ENCODE measurements at places on chromosomes 3 and 15.

DNA sequence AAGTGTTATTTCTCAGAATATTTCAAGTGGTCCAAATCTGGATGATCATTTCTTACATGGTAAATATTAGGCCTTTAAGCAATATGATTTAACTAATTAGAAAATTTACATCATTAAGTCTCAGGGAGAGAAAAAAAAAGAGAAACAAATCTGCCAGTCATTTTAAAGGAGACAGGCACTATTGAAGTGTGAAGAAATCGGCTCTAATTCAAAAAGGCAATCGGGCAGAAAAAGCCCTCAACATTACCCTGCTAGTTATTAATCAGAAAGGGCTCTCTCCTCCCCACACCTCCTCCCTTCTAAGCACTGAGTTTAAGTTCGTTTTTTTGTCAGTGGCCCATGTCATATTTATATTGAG is 215.9 kb downstream of the MEIS2 start:
- no peak for DNase-seq

- DNase-seq = peak; percentile 83
Observed at GRCh38 chr3:77039606-77040171, at the start of gene ROBO2. ROBO2 (plus strand) TSS chr3:77040099; CDS start chr3:77040786, 687 bp downstream.

DNA sequence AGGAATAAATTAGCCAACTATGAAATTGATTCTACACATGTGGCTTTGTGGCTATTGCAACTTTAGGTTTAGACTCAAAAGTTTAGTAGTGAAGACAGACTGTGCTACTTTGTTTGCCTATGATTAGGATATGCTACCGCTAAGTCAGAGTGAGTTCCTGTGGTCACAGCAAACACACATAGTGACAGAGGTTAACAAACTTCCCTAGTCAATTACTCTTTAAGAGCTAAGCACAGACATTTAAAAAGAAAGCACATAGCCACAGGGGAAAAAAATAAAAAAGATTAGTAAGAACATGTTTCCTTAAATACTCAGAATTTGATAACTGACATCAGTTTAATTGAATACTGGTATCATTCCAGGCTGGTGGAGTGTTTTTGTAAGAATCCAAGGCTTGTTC is 207.1 kb downstream of the GBE1 start:
- no peak for DNase-seq

DNA sequence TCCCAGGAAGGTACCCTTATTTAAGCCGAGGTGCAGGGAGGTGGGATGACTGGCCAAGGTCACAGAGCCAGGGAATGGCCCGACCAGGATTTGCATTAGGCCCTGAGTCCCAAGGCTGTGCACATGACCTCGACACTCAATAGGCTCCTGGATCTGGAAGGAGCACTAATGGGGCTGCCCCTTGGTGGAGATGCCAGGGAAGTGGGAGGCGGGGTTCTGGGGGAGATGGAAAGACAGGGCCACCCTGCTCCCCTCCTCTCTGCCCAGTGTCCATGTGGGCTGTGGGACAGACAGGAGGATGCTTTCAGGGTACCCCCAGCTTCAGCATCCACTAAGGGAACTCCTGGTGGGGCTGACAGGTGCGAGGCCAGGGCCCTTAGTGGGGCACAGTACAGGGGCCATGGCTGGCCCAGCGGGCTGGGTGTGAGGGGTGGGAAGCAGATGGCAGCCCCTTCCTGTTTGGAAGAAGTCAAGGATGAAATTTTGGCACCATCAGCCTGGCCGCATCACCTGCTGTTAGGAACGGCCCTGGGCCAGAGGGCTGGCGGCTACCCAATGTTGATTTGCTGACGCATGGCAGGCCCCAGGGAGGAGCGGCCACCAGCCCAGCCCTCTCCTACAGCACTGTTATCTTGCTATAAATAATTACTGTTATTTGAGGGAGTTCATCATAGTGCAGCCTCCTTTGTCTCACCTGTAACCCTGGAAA is 37.3 kb downstream of the ATP2B2 start:
- DNase-seq = no peak

- no peak for DNase-seq
Observed at GRCh38 chr3:23203708-23204330, 692 bp downstream of the UBE2E2 start.

- DNase-seq = no peak
Observed at GRCh38 chr3:16240229-16241023, 24.3 kb downstream of the DPH3 start.

DNA sequence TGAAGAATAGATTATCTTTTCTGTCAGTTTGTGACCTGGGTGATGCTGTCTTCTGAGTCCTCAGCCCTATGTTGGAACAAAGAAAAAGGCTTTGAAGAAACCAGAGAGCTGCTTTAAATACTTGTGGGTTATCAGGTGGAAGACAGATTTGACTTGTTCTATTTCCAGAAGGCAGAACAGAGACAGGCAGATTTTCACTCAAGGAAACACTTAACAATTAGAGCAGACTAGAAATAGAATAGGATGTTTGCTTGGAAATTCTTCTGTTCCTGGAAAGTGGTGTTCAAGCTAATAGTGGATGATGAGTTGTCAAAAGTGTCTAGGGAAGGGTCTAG is 219.4 kb downstream of the UBE2E2 start:
- no peak for DNase-seq

- DNase-seq = no peak
Observed at GRCh38 chr3:193645806-193646205, 52.8 kb downstream of the OPA1 start.

DNA sequence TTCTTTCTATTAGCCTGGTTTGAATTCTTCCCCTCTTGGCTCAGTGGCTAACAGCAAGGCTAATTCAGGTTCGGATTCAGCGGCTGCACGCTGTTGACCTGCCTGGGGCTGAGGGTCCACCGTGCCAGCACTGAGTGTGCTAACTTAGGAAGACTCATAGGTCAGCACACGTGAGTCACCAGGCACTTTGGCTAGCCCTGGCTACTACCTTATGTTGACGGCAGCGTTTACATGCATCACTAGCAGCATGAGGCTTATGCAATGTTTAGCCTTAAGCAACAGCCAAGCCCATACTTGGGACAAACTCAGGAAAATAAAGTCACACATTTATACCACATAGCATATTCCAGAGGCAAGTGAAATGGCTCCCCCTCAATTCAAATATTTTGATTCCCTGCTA is 137.7 kb downstream of the RAB11A start:
- no peak for DNase-seq

- no peak for DNase-seq
Observed at GRCh38 chr15:60795471-60795870, 316.5 kb upstream of the ICE2 start.

DNA sequence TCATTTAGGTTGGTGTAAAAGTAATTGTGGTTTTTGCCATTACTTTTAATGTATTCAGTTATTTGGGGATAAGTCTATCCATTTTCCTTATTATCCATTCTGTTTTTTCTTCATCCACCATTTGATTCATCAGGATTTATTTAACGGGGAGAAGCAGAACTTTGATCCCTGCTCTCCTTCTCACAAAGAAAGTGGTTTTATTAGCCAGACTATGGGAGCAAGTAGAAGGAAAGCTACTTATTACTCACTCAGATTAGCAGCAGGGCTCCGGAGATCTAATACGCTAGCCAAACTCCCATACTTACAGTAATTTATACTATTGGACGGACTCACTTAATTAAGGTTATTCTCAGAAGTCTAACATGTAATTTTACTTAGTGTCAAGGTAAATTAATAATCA is 14.7 kb upstream of the TMEM87A start:
- DNase-seq = no peak

GRCh38 chr15:39728845-39729244 is 53.8 kb downstream of the FSIP1 start:
- no peak for DNase-seq

- no peak for DNase-seq
Observed at GRCh38 chr15:40256638-40257235, 17.9 kb downstream of the PAK6 start.

GRCh38 chr15:56353740-56354139 is 11.5 kb upstream of the TEX9 start:
- DNase-seq = no peak

DNA sequence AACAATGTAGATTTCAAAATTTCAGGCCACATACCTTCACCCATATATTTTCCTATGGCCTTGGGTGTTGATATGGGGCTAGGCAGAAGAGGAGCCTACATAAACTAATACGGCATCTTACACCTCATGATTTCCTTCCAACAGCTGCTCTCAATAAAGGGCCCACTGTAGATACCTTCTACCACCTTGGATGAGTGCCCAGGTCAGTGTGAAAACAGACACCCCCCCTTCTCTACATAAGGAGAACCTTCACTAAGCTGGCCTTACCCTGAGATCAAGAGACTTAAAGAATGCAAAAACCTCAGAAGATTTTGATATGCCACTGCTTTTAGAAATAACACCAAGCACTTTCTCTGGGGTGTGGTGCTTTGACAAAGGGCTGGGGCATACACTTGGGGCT is 42.7 kb downstream of the SH3BP5 start:
- no peak for DNase-seq

DNA sequence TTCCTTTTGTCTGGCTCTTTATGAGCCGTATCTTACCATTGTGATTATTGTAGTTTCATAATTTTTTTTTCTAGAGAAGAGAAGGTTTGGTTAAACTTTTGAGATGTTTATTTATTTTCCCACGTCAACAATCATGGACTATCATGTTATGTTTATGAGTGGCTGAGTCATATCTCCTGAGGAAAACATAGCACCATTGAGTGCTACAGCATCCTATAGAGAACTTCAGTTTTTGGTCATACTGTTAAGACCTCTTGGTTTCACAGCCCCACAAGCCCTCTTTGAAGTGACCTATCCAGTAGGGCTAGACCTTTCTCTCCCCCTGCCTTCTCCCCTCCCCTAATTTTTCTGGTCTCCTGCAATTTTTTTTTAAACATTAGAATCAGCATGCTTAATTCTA is 20.8 kb downstream of the PIK3CA start:
- DNase-seq = no peak

GRCh38 chr3:86785386-86785785 is 205.6 kb downstream of the VGLL3 start:
- DNase-seq = no peak

DNA sequence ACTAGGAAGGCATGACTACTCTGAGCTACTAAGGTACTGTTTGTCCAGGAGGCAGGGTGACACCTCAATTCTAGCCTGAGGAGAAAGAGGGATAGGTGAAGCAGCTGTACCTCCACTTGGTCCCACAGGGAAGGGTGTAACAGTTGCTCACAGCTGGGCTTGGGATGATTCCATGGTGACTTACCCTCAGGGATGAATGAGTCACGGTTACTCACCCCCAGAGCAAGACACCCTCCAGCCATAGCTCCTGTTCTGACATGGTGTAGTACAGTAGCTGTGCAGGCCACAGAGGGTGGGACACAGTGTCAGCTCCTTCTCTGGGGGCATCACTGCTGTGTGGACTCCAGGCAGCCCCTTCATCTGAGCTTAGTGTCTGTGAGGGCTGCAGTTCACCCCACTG is 868.6 kb upstream of the SEMA6D start:
- no peak for DNase-seq

- no peak for DNase-seq
Observed at GRCh38 chr15:53266176-53266575, 476.0 kb upstream of the ONECUT1 start.

DNA sequence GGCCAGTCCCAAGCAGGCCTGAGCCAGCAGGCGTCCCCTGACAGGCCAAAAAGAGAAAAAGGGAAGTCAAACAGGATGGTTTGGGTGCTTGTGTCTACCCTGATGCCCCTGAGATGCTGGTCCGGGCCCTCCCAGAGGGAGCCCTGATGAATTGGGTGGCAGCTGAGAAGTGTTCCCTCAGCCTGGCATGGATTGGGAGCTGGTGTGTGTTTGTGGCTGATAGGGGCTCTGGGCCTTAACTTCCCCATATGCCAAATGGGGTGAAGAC is 1.4 kb downstream of the FBLN2 start:
- no peak for DNase-seq

DNA sequence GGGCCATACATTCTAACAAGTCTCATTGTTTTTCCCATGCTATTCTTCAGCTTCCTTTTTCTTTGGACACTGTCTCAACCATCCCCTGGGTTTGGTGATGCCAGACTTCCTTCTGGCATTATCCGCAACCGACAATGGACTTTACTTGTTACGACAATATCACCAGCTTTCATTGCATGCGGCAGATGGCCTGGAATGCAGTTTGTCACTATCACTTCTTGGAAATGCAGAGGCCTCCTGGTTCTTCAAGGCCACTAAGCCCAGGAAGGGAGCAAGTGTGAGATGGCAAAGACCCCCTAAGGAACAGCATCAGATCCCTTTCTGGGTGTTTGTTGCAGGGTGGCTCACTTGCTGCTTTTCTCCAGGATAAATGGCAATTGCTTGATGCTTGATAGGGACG is 128.6 kb downstream of the PTPRG start:
- DNase-seq = no peak

- DNase-seq = no peak
Observed at GRCh38 chr3:4447295-4447999, 19.6 kb downstream of the SUMF1 start.

- peak; percentile 62 for DNase-seq
Observed at GRCh38 chr15:60620708-60621107, 141.8 kb upstream of the ICE2 start.

DNA sequence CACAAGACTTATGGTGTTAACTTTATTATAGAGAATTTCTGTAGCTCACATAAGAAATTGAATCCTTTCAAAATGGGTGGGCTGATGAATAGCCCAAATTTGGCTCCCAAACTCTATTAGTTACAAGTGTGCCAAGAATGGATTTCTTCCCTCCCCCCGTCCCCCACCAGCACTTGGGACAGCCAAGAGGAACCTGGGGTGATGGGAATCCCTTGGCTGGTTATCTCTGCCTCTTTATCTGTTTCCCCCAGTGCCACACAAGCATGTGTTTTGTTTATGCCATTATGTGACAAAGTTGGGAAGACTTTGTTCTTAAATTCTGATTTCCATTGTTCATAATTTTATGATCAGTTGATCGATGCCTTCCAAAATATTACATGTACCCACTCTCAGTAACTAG is 28.3 kb downstream of the CMSS1 start:
- DNase-seq = no peak

DNA sequence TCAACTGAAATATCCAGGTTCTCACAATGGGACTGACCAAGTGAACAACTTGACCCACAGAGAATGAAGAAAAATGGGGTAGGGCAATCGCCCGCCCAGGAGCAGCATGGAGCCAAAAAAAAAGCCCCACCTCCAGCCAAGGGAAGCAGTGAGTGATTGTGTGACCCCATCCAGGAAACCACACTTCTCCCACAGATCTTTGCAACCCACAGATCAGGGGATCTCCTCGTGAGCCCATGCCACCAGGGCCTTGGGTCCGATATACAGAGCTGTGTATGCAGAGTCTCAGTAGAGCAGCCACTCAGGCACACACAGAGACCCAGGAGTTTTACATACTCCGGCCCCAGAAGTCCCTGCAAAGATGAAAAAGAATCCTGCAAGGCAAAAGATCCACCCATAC is 35.7 kb downstream of the PYGO1 start:
- DNase-seq = no peak

Data from right forelimb (tissue), 1 donor.